ENCODE measurements at places on chromosomes 11 and 22. TPM values are rescaled to one million over a fixed set of nuclear protein-coding genes. Genes with fewer than 3 reads are reported as not detected.

- H3K27ac ChIP-seq = no peak overlapping the region
- no peaks in the 10 kb centered on the region for H3K36me3 ChIP-seq
These were observed 27.7 kb downstream of the LRP4 start for GRCh38 chr11:46890665-46891064.

DNA sequence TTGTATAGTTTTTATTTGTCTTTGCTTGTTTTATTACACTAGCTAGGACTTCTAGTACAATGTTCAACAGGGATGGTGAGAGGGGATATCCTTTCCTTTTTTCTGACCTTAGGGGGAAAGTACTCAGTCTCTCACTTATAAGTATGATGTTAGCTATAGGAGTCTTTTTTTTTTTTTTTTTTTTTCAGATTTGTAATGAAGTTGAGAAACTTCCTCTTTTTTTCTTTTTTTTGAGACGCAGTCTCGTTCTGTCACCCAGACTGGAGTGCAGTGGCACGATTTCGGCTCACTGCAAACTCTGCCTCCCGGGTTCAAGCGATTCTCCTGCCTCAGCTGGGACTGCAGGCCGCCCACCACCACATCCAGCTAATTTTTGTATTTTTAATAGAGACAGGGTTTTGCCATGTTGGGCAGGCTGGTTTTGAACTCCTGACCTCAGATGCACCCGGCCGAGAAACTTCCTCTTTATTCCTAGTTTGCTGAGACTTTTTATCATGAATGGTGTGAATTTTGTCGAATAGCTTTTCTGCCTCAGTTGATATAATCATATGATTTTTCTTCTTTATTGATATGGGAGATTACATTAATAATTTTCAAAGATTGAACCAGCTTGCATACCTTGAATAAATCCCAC lies 10.9 kb downstream of the TRIM22 start:
- H3K4me3 ChIP-seq = no peak overlapping the region
- no peaks in the 10 kb centered on the region for H3K27me3 ChIP-seq
- no peak overlapping the region for H3K27ac ChIP-seq
- DNase-seq = no peak
- H3K4me1 ChIP-seq = no peaks in the 10 kb centered on the region

Gene SCGB1D2
- total RNA-seq = not detected

Gene CNIH2
- total RNA-seq = not detected

GRCh38 chr11:100887659-100888058 lies 200.6 kb downstream of the ARHGAP42 start:
- H3K27ac ChIP-seq = no peak overlapping the region
- DNase-seq = no peak
- H3K4me3 ChIP-seq = no peak overlapping the region
- H3K27me3 ChIP-seq = no peaks in the 10 kb centered on the region
- H3K4me1 ChIP-seq = peaks cover 17% of the 10 kb centered on the region

Gene MS4A12
- not detected for total RNA-seq

Gene CPT1B
- 21.4 TPM for total RNA-seq

- no peak overlapping the region for H3K27ac ChIP-seq
- peaks cover 2% of the 10 kb centered on the region for H3K36me3 ChIP-seq
- no peak overlapping the region for H3K4me3 ChIP-seq
- peaks cover 45% of the 10 kb centered on the region for H3K4me1 ChIP-seq
- no peak for DNase-seq
These were observed 27.5 kb downstream of the OSBPL5 start for GRCh38 chr11:3137486-3138177.

- DNase-seq = no peak
- no peak overlapping the region for H3K4me3 ChIP-seq
- H3K27ac ChIP-seq = no peak overlapping the region
- no peaks in the 10 kb centered on the region for H3K36me3 ChIP-seq
- H3K4me1 ChIP-seq = peaks cover 14% of the 10 kb centered on the region
These were observed 19.5 kb downstream of the KIAA0930 start for GRCh38 chr22:45221201-45221600.

DNA sequence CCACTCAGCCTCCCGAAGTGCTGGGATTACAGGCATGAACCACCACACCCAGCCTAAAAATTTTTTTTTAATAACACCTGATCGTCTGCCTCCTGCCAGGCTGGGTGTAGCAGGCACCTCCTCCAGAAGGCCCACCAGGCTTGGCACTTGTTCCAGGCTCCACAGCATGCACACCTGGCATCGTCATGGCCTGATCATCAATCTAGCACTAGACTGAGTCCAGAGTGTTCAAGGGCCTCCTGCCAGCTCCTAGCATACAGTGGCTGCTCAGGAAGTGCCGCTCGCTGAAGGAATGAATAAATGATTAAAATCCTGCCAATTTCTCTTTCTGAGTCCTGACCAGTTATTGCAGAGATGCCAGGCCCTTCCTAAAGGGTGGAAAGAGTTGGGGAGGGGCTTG lies 3.5 kb upstream of the PDGFB start:
- peaks cover 6% of the 10 kb centered on the region for H3K27me3 ChIP-seq
- no peak overlapping the region for H3K27ac ChIP-seq
- no peak for DNase-seq
- no peak overlapping the region for H3K4me3 ChIP-seq

Gene RCOR2
- total RNA-seq = 3.8 TPM

DNA sequence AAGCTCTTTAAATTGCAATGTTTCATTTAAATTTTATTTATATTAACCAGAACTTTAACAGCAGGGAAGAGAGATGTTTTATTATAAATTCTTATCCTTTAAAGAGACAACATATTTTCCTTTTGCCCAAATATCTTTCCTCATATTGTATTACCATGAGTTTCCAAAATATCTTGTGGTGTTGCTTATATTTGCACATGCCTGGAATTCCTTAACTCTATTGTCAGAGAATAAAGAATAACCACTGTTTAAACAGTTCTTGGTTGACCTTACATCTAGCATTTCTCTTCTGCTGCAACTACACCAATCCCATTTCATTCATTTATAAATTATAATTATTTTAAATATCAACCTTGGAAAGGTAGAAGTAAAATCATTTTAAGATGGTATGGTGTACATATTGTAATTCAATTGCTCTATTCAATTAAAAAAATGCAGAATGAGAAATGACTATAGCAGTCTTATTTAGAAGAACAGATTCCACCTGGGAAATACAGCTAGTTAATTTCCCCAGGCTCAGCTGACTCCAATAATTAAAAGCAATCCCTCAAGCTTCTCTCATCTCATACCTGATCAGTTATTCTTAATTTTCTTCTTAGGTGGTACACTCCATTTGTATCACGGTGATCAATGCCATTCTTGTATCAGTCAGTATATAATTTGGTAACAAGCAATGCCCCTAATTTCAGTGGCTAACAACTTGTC lies 923.3 kb downstream of the KCNA4 start:
- H3K27me3 ChIP-seq = no peaks in the 10 kb centered on the region
- no peak overlapping the region for H3K27ac ChIP-seq
- no peaks in the 10 kb centered on the region for H3K36me3 ChIP-seq
- H3K4me3 ChIP-seq = no peak overlapping the region

DNA sequence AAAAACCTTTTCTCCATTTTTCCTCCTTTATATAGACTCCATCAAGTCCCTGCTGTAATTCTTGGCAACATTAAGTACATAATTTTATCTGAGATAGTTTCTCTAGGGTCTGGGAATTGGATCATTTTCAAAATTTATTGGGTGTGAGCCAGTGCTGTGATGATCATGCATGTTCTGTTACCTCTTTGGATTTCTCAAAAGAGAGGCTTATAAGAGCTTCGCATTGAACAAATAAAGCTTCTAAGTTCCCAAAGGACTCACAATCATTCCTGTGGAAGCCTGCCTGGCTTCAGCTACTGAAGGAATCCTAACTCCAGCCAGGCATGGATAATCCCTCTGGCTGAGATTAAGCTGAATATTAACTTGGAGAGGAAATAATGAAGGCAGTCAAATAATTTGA lies 208.5 kb downstream of the RAB38 start:
- H3K27me3 ChIP-seq = no peaks in the 10 kb centered on the region
- no peak overlapping the region for H3K4me3 ChIP-seq

Gene DCDC1
- not detected for total RNA-seq

- no peak overlapping the region for H3K4me3 ChIP-seq
- H3K36me3 ChIP-seq = no peaks in the 10 kb centered on the region
- H3K27me3 ChIP-seq = no peaks in the 10 kb centered on the region
- DNase-seq = no peak
- H3K27ac ChIP-seq = no peak overlapping the region
These were observed 9.8 kb downstream of the KRTAP5-6 start for GRCh38 chr11:1706634-1707400.

Gene CCDC85B
- 100 TPM for total RNA-seq

DNA sequence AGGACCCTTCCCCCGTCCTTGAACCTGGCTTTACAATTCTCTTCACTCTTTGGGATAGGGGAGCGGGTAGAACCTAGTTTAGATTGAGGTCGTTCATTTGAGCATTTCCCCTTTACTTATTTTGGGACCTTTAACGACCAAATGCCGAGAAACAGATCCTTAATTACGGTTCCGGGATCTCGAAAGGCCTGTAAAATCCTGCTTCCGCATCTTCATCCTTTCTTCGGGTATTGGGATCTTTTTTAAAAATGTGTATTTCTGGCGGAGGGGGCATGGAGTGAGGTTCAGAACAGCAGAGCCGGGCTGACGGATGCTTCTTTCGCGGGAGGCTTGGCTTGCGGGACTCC lies 395 bp upstream of the HIPK3 start:
- H3K4me1 ChIP-seq = peaks cover 18% of the 10 kb centered on the region
- H3K36me3 ChIP-seq = no peaks in the 10 kb centered on the region
- DNase-seq = no peak

GRCh38 chr11:8087756-8088155 lies 6.7 kb downstream of the TUB start:
- no peaks in the 10 kb centered on the region for H3K36me3 ChIP-seq
- H3K27me3 ChIP-seq = no peaks in the 10 kb centered on the region
- no peak for DNase-seq
- H3K4me3 ChIP-seq = no peak overlapping the region
- peaks cover 14% of the 10 kb centered on the region for H3K4me1 ChIP-seq

All from thoracic aorta (tissue), 2 donors.